ENCODE measurements at places on chromosomes 12 and 14. TPM values are rescaled to one million over a fixed set of nuclear protein-coding genes. Genes with fewer than 3 reads are reported as not detected.

The KRT6C gene
- not detected for total RNA-seq

The SERPINA1 gene
- 0.22 TPM for total RNA-seq

The MYF6 gene
- not detected for total RNA-seq

The CCNT1 gene
- total RNA-seq = 59.0 TPM

The SYCP3 gene
- 0.93 TPM for total RNA-seq

The TNFAIP2 gene
- 7.7 TPM for total RNA-seq

The COCH gene
- 0.51 TPM for total RNA-seq

The CCND2 gene
- total RNA-seq = 821 TPM

The SELPLG gene
- total RNA-seq = 239 TPM

The SRRM4 gene
- not detected for total RNA-seq

The ETNK1 gene
- 82.3 TPM for total RNA-seq

The LMNTD1 gene
- total RNA-seq = not detected
